ENCODE measurements at places on chromosomes 2 and 18.

DNA sequence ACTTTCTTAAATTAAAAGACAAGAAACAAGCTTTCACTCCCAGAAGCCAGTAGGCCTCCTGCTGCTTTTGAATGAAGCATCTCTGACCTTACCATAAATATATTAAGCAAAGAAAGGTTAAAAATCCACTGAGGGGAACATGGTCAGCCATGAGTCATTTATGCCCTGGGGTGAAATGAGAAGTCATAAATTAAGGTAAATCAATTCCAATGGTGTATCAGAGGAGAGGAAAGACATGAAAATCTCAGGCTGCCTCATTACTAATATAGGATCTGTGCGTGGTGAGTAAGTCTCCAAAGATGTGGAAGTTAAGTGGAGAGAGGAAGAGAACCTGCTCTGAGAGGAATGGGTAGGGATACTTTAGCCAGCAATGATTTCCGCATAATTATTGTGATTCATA, 292.3 kb upstream of the CHAC2 start:
- DNase-seq: peak; percentile 62

GRCh38 chr18:36274083-36274715, 23.3 kb upstream of the FHOD3 start:
- no peak for DNase-seq

- DNase-seq: no peak
These were observed 5.0 kb downstream of the TACR1 start for GRCh38 chr2:75194184-75194868.

DNA sequence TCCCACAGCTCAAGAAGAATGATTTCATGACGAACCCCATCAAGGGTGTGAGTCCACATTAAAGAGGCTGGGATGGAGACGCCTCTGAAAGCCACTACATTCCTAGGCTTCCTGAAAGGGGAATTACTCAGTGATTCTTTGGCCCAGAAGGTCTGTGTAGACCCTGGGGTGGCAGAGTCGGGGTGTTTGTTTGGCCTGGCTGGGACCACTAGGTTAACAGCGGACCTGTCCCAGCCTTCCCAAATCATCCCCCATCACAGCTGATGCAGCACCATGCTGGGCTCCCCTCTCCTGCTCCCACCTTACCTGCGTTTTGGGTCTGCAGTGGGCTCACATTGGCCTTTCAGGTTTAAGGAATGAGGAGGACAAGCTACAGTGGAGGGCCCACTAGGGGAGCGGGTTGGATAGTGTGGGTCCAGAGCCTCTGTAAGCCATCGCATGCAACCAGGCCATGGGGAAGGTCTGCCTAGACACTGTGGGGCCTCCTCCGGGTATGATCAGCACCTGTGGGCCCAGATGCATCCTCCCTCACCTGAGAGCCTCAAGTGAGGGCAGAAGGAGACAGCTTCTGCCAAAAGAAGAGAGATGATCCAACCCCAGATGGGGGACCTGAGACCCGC, 16.2 kb downstream of the DIPK1C start:
- DNase-seq: no peak

- DNase-seq: peak; percentile 86
These were observed 725 bp upstream of the ANKRD53 start for GRCh38 chr2:70977605-70978205.

- no peak for DNase-seq
These were observed 4.5 kb downstream of the DYTN start for GRCh38 chr2:206713746-206714145.

GRCh38 chr2:160283675-160284074, 83.6 kb upstream of the ITGB6 start:
- no peak for DNase-seq

DNA sequence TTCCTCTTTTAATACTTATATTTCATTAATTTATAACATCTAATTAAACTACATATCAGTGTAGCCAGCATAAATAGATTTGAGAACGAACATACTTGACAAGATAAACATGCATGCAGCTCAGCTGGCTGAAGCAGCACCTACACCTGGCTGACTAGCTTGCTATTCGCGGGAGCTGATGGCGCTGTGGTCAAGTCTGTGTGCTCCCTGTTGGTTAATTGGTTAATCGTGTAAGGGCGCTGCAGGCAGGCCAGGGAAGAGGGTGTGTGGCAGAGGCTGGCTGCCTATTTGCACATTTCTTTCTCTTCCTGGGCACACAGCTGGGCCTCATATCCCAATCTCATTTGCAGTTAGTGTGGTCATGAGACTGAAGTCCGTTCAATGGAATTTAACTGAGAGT, 14.5 kb upstream of the VWA3B start:
- no peak for DNase-seq

GRCh38 chr2:169077674-169078240, 8.4 kb downstream of the DHRS9 start:
- DNase-seq: peak; percentile 0

GRCh38 chr2:172270278-172271079, 156.9 kb upstream of the ITGA6 start:
- DNase-seq: no peak

DNA sequence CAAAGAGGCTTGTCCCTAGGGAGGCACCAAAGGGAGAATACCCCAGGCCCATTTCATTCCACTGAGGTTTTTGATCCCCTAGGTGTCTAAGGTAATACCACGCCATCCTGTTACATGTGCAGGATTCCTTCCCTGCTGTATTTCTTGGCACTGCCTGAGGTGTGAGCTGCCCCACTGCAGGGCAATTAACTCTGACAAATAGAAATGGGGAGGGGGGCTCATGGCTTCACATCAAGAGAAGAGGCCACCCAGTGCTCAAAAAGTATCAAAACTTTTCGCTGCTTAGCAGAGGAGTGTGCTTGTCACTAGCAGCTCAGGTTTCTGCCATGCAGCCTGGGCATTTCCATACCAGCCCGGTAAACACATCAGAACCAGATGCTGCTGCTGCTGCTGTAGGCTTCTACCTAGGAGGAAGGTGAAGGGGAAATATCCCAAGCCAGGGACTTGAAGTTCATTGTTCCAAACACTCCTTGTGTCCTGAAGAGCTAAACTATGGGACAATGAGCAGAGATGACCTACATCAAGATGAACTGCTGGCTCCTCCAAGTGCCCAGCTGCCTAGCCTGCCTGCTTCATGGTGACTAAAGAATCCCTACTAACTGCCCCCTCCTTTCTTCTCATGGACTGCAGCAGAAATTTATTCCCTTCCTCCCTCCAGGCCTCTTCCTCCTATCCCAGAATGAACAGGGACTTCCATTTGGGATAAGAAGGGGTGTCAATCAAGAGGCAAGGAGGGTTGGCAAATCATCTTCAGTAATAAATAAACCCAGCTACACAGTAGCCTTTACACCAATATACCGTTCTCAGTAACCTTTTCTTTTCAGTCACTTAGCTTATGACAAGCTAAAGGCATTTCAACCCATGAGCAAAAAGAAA, 16.4 kb downstream of the POU3F3 start:
- no peak for DNase-seq

- DNase-seq: no peak
These were observed 8.5 kb downstream of the SEC11C start for GRCh38 chr18:59148192-59148591.

GRCh38 chr2:201401815-201402214, 44.7 kb upstream of the FLACC1 start:
- DNase-seq: no peak

- peak; percentile 61 for DNase-seq
These were observed 55.4 kb upstream of the CD28 start for GRCh38 chr2:203650860-203651613.

GRCh38 chr2:63658176-63658968, 69.6 kb downstream of the MDH1 start:
- peak; percentile 57 for DNase-seq

GRCh38 chr18:34976123-34976522, 65.1 kb upstream of the MAPRE2 start:
- no peak for DNase-seq

- no peak for DNase-seq
These were observed 3.7 kb downstream of the SMC6 start for GRCh38 chr2:17749753-17750438.

GRCh38 chr2:88018909-88019308, 2.6 kb upstream of the RNU2-63P start:
- DNase-seq: no peak

- no peak for DNase-seq
These were observed 655.5 kb downstream of the DCDC2C start for GRCh38 chr2:4358837-4359236.

DNA sequence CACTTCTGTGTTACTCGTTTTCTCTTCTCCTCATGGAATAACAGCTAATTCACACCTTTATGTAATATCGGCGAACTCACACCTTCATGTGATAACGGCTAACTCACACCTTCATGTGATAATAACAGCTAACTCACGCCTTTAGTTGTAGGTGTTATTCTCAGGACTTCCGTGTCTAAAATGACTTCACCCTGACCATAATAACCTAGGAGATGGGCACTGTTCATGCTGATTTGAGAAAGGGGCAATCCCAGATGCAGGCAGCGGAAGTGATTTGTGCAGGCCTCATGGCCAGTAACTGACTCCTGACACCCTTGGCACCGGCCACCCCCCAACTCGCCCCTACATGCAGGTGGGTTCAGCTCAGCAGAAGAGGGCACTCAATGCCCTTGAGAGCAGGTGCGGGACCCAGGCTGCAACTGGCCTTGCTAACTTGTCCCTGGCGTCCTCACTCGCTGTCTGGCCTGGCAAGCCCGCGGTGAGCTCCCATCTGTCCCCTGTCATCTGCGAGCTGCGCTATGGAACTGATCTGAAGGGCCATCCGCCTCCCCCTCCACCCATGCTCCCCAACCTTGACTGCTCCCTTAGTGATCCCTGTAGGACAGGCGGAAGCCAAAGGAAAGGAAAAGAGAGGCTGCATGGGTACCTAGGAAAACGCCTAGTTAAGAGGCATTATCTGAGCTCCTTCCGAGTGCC, 42.6 kb upstream of the MTCL1 start:
- no peak for DNase-seq
